ENCODE measurements at places on chromosomes 6 and 20.

DNA sequence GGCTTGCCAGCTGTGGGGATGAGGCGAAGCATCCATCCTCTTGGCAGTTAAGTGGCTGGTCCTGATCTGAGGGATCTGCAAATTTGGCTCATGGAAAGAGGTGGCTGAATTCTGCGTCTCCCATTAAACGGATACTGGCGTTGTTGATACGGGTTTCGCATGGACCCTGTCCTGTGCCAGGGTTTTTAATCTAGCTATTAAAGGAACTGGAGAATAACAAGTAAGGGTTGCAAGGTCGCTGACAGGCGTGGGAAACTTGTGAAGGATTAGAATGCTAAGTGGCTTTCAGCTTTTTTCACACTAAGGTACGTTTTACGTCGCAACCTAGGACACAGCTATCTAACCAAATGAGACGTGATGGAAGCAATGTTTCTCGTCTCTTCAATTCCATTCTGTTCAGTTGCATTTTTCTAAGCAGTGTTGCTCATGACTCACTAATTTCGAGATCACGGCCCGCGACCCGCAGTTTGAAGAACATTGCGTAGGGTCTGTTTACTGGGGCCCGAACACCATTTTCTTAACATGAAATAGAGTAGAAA is 852 bp downstream of the GMNN start:
- no peak for DNase-seq

DNA sequence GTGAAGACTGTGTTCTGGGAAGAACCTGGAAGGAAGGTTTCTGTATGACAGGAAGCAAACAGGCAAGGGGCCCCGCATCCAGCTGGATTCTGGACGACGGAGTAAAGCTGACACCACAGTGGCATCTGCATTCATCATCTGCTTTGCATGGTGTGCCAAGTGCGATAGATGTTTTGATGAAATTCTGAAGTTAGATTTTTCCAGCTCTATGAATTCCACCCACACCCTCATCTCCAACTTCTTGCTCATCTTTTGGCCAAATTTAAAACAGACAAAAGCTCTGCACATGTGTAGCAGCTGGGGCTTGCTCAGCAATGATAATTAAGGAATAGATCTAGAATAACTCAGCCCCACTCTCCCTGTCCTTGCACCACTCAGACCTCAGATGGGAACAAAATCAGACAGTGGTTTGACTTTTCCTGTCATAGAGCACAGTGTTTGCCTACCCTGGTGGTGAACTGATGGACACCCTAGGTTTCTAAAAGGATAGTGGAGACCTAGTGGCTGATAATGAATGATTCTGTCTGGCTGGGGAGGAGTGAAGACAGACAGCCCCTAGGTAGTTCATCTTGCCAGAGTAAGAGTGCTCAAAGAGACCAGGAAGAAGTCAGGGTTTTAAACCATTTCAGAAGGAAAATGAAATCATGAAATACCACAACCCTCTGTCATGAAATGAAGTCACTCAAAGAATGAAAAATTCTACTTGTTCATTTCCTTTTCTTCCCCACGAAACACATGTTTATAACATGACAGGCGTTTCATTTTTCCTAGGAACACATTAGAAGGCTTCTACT is 85.8 kb downstream of the BCAS1 start:
- DNase-seq = no peak

- no peak for DNase-seq
These were observed 1.7 kb downstream of the JAG1 start for GRCh38 chr20:10671919-10672623.

- DNase-seq = no peak
These were observed 104.2 kb upstream of the SCGN start for GRCh38 chr6:25547797-25548196.

- no peak for DNase-seq
These were observed 567.4 kb upstream of the PTCHD4 start for GRCh38 chr6:48678390-48678789.

DNA sequence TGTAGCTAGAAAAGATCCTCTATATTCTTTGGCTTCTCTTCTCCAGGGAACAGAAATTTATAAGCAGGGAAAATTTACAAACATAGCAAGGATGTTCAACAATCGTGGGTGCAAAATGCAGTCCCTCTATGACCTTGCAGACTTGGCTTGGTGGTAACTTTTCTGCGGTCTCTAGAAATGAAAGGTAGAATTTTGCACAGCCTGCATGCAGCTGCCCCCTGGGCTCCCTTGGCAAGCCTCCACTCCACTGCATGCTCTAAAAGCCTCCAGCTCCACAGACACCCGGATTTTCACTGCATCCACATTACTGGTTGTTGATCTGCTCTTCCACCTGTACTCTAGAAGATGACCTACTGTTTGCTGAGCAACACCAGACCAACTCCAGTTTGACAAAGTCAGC is 236.5 kb upstream of the EYS start:
- DNase-seq = no peak

GRCh38 chr6:43276577-43277305 is 21.3 kb upstream of the SLC22A7 start:
- DNase-seq = no peak

DNA sequence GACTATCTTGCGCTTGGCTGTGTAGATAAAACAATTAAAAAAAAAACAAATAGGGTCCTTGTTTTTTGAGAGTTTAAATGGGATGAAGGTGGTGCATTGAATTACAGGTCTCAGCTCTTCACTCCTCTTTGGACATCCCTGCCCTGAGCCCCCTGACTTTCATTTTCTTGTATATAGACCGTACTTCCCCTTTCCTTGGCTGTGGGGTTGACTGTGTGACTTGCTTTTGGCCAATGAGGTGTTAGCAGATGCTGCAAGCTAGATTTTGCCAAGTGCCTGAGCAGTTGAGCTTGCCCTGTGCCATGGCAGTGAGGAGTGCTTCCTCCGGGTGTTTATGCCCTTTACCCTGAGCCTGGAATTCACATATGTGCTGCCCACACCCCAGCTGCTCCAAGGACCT is 386.1 kb upstream of the ZFP64 start:
- DNase-seq = no peak

DNA sequence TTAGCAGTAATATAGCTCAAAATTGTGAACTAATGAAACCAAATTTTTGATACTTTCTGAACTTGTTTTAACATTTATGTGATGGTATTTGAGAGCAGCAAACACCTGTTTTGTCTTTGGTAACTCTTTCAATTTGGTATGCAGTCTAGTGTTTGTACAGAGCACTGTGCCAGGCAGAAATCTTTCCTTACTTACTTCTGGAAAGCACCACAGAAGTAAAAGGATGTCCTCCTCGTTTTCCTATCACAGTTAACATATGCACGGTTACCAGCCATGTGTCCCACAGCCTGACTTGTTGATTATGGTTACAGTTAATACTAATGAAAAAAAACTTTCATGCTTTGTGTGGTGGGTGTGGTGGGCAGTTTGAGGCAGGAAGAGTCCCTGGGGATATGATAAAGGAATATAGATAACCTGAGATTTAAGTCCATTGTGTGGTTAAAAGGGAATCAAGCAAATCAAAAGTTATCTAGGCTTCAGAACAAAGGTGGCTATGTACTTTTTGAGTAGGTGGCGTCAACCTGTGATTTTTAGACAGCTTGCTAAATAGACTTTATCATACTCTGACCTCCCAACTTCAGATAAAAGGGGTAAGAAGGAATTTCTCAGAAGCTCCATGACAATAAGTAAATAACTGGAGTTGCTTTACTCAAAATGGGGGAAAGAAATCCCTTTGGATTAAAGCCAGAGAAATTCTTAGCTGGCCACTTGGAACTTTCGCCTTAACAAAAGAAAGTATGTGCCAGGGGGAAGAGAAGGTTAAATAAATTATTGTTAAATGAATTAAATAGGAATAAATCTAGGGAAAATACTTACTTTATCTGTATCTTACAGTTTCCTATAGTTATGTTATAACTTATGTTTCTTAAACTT is 20.1 kb upstream of the COL10A1 start:
- no peak for DNase-seq

DNA sequence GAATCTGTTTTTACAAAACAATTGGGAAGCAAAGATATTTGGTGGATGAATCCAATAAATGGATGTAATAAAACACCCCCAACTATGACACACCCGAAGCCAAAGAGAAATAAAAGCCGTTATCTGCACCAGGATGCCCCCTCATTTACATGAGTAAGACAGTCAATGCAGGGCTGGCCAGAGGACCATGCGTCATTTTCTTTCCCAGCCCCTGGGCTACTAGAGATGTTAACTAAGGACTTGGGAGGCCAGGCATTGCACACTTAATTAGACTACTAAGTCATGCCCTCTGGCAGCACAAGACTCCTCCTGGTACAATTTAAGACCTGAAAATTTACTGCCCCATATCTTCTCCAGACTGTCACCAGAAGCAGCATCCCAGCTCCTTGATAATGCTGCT is 3.2 kb downstream of the LEMD2 start:
- DNase-seq = peak; percentile 82

DNA sequence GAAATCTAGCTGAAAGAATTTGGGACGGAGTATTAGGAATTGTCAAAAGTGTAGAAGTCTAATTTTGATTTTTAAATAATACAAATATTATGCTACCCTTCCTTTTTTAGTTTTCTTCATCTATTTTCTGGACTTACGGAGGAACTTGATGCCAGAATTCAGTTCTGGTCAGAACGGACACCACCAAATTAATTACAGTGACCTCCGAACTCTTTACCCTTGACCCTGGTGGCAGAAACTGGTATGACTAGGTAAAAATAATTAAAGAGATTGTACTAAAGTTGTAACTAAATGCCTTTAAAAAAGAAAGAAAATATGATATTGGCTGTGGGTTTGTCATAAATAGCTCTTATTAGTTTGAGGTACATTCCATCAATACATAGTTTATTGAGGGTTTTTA is 751.1 kb upstream of the MAP3K7 start:
- DNase-seq = no peak

- DNase-seq = no peak
These were observed 291.9 kb upstream of the PRDM1 start for GRCh38 chr6:105794239-105794638.

DNA sequence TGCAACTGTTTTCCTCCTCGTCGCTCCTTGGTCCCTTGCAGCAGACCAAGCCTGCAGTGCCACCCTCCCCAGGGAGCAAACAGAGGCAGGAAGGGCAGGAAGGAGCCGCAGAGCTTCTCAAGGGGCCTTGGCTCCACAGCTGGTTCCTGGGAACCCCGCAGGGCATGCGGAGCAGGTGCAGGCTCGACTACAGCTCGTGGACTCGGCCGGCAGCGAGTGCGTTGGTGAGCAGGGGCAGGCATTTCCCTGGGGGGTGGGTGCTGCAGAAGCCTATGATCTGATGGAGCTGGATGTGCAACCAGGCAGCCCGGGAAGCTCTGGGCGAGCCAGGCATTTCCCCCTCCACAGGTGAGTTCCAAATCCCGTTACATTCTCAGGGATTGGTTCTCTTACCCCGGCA is 37.1 kb downstream of the FRMD1 start:
- no peak for DNase-seq

DNA sequence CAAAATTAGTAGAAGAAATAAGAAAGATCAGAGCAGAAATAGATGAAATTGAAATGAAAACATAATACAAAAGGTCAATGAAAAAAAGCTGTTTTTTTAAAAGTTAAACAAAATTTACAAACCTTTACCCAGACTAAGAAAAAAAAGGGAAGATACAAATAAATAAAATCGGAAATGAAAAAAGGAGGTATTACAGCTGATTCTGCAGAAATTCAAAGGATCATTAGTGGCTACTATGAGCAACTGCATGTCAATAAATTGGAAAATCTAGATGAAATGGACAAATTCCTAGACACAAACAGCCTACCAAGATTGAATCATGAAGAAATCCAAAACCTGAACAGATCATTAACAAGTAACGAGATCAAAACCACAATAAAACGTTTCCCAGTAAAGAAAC is 59.2 kb downstream of the ZFP64 start:
- no peak for DNase-seq

- DNase-seq = peak; percentile 29
These were observed 86.3 kb upstream of the PROKR2 start for GRCh38 chr20:5402903-5403531.

DNA sequence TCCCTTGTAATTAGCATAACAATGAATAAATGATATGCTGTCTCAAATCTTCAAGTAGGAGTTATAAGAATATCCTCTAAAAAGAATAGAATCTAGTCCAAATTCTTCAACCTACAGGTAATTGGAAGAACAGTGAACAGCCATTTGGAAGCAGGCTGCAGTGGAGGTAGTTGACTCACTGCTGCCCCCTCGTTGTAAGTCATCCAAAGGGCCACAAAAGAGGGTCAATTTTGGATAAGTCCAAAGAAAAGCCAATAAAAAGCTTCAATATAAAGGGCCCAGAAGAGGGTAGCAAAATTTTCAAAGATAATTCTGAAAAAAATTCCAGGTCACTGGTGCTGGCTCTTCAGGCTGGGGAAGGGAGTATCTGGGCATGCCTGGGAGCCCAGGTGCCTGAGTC is 60.8 kb upstream of the SSTR4 start:
- DNase-seq = peak; percentile 34

GRCh38 chr6:122399055-122399347 is 451 bp upstream of the HSF2 start:
- DNase-seq = no peak

DNA sequence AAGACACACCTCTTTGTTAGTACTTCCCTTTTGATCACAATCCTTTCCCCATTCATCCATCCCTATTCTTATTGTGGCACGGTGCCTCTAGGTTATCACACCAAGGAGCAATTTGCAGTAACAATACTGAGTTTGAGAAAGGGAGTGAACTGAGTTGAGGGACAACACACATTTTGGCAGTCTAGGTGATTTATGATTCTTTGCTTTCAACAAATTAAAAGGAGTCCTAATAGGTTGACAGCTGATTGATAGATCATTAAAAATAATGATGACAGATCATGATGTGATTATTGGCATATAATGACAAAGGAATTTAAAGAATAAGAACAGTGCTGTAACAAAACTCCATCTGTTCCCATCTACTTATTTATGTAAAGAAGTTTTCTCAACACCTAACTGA is 36.7 kb downstream of the IMPG1 start:
- DNase-seq = no peak

DNA sequence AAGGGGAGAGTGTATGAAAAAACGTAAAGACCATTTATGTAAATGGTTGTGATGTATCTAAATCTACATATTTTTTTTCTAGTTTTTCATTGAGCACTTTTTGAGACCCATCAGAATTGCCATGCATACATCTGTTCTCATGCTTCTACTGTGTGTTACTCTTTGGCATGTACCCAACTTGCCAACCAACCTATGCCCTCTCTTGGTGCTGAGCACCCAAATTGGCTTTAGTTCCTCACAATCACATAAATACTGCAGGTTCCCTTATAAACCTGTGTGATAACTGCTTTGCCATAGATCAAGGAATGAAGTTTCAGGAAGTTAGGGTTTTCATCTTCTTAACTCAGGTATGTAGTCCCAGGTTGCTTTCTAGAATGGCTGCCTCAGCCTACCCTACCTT is 7.8 kb downstream of the ENPP3 start:
- no peak for DNase-seq

- DNase-seq = no peak
These were observed 18.1 kb upstream of the ZSCAN9 start for GRCh38 chr6:28206928-28207509.

GRCh38 chr20:53769041-53769440 is 175.4 kb upstream of the ZNF217 start:
- no peak for DNase-seq
